Stimulated activated CD4-positive, alpha-beta T cell treated with anti-CD3 and anti-CD28 coated beads, Interleukin-4, amount 100 ng/mL, for 4 hours (primary cell): ENCODE measurements at places on chromosomes 12 and 14.

DNA sequence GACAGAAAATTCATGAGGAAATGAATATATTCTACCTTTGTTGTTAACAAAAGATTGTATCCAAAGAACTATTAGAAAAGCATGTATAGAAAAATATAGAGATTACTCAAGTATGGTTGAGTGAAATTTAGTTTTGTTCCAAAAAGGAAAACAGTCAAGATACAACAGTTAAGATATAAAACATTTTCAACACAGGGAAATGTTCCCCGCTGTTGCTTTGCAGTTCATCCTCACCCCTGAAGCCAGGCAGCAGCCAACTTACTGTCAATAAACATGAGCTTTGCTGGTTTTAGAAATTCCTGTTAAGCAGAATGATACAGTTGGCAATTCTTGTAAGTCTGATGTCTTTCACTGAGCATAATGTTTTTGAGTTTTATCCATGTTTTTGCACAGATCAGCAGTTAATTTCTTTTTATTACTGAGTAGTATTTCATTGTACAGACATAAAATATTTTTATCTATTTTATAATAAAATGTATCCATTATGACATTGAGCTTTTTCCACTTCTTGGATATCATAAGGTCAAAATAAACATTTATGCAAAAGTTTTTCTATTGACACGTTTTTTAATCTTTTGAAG is 1.2 kb upstream of the CLEC2B start:
- no peak for DNase-seq

GRCh38 chr14:66495218-66496098 is 9.3 kb downstream of the CCDC196 start:
- DNase-seq: peak; percentile 24

DNA sequence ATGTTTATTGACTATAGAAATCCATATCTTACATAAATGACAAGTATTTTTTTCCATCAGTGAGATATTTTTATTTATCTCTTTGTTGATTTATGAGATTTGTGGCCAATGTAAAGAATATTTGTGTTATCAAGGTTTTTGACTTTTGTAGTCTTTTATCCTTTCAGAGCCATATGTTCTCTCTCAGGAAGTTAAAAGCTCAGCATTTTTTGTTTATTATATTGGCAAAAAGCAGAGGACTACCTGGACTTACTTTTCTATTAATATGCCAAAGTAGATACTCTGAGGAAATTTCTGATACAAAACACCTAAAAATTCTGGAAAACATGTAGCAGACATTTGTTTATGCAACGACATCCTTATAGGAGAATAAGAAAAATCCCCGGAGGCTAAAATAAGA is 490.3 kb downstream of the SLC6A15 start:
- no peak for DNase-seq

GRCh38 chr12:80190001-80190400 is 90.7 kb downstream of the OTOGL start:
- no peak for DNase-seq

GRCh38 chr12:69163681-69164362 is 75.5 kb upstream of the CPSF6 start:
- DNase-seq: no peak

- DNase-seq: no peak
Observed at GRCh38 chr14:20328705-20329104, 4.4 kb downstream of the CCNB1IP1 start.

- peak; percentile 8 for DNase-seq
Observed at GRCh38 chr12:104930388-104931326, 27.4 kb downstream of the SLC41A2 start.

DNA sequence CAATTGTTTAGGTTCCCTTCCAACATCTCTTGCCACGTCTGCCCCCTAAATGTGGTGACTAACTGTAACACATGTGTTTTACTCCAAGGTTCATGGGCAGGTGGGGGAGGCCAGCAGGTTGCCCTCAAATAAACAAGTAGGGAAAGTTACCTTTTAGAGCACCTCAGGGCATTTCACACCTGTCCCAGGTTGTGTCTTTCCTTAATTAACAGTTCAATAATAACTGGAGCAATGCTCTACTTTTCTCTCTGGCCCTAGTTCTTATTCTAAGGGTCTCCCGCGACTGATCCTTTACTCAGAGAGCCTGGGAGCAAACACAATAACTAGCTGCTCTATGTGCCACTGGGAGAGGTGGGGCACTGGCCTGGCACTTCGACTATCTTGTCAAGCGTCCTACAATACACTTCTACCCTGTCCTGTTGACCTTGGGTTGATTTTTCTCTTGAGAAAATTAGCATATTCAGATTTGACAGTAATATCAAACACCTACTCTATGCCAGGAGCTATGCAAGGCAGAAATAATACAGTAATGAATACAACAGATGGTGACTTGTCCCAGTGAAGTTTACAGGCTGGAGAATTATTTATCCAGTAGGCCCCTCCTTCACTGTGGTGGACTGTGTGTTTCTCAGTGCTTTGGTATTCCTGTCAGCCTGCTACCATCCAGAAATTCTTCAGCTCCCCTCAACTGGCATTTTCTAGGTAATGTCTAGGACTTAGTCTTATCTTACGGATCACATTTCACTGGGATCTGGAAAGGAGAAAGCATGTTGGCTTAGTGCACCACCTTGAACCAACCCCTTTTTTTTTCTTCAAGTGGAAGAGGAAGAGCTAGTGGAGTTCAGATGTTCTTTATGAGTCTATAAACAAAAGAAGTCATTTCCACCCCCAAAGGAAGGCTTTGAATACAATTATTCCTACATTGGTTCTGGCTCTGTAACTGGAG is 202.6 kb downstream of the CRADD start:
- DNase-seq: no peak
